ENCODE measurements at places on chromosomes 6 and 20.

- no peak for DNase-seq
Measured at GRCh38 chr6:87222676-87223075, 67.3 kb downstream of the ZNF292 start.

GRCh38 chr6:137754866-137755265 lies 112.2 kb upstream of the TNFAIP3 start:
- no peak for DNase-seq

DNA sequence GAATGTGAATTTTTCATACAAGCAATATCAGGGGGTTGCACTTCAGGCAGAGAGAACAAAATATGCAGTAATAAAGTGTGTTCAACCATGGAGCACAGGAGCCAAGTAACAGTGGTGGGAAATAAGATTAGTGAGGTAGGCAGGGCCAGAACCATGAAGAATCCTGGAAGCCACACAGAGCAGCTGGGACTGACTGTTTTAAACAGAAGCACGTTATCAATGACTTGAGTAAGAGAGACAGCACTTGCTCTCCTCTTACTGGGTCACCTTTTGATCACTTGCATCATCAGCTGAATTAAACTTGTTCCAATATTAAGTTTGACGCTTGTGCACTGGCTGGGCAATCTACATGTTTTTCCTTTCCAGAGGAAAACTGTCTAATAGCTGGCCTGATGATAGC lies 238.5 kb downstream of the TBX18 start:
- no peak for DNase-seq

DNA sequence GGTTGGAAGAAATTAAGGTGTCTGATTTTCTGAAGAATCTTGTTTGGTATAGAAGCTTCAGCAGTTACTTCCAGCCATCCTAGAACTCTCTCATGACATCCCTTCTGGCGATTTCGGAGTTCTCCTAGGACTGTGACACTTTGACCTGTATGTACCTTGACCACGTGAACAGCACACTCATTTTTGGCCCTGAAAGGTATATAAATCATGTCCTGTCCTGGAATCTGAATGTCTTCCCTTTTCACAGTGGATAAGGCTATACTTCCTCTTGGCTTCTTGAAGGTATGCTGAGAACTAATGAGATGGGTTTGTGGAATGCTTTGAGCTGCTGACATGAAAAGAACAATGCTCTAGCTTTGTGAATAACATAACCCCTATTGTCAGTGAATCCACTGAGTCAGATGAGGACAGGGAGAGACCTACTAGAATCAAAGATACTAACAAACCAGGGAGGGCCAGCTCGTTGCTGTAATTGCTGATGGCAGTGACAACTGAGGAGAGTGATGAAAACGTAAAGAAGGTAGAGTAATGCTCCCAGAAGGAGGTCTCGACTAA lies 6.0 kb upstream of the ZDHHC14 start:
- DNase-seq: no peak

DNA sequence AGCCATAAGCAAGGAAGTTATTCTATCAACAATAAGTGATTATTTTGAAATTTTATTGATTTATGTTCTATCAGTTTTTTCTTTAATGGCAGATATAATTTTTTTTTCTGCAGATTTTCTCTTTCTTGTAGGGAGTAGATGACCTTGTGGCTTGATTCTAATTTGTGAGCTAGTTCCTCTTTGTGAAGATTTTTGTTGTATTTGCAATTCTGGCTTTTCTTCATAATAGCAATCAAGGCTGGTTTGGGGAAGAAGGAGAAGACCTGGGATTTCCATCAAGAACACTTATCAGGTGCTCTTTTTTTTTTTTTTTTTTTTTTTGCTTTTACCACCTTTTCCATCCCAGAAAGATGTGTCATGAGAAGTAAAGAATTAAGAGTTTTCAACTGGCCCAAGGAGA lies 324.2 kb upstream of the MAN1A1 start:
- DNase-seq: no peak

GRCh38 chr6:162713974-162714780 lies 13.4 kb downstream of the PRKN start:
- DNase-seq: no peak

GRCh38 chr6:143023695-143024094 lies 37.0 kb upstream of the AIG1 start:
- DNase-seq: no peak

DNA sequence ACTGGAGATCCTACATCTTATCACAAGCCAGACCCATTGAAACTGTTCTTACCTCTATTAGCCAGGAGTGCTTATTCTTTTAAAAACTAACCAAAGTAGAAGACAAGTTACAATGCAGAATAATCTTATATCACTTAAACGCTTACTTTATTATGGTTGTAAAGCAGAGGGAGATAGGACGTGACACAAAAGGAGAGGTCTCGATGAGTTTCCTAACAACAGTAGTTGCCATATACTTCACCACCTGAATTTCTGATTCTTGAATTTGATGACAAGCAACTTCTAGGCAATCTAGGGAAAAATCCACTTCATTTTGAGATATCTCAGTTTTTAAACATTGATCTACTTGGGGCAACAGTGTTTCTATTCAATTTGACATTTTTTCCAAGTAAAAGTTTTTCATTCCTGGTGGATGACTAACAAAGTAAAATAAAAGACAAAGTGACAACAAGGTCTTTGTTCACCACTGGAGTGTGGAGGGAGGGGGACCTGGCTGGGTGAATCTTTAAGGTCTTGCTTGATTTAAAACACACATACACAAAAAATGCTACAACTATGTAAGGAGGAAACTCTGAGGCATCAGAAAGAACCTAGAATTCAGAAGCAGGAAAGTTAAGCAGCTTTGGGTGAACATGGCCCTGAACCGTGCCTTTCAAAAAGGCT lies 110.9 kb downstream of the SMLR1 start:
- DNase-seq: no peak

DNA sequence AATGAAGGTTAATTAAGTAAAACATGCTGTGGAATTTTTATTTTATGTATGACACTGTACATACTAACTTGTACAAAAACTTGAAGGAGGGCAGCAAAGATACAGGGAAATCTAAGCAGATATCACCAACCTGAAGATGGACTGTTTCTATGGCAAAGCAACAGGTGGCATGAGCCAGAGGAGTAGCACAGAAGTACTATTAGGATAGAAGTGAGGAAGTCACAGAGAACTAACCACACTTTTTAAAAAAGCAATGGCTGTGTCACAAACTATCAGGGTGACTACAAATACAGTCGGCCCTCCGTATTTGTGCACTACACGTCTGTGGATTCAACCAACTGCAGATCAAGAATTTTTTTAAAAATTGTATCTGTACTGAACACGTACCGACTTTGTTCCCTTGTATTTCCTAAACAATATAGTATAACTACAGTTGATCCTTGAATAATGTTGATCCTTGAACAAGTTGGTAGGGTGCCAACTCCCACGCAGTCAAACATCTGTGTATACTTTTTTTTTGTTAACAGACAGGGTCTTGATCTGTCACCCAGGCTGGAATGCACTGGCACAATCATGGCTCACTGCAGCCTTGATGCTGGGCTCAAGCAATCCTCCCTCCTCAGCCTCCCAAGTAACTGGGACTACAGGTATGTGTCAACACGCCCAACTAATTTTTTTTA lies 61.0 kb downstream of the NUDT3 start:
- DNase-seq: no peak

DNA sequence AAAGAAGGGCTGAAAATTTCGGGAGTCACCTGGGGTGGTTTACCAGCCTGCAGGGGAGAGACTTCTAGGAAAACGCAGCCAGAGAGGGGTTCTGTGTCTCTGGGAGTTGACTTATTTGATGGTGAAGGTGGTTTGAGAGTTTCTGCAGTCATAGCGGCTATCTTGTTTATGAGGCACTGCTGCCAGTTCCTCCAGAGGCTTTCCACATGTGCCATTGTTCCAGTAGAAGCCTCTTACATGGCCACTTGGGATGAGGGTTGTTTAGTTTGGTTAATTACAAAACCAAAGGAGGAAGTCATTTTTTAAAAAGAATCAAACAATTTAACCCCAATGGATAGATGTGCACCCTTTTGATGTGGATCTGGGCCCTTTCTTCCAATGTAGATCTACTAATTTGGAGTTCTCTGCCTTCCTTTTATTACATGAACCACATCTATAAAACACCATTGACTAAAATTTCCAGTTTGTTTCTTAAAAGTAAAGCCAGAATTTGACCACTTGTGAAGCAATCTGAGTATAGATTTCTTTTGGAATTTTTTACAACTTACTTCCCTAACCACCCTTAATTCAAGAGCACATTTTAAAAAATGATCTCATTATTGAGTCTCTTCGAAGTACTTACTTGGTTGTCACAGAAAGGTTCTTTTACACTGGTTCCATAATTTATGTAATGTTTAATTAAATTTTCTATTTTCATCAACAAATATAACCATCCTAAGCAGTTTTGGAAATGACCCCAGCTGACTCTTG lies 97.6 kb downstream of the TCP11 start:
- DNase-seq: no peak

GRCh38 chr6:87858440-87858839 lies 156.4 kb upstream of the AKIRIN2 start:
- DNase-seq: no peak

DNA sequence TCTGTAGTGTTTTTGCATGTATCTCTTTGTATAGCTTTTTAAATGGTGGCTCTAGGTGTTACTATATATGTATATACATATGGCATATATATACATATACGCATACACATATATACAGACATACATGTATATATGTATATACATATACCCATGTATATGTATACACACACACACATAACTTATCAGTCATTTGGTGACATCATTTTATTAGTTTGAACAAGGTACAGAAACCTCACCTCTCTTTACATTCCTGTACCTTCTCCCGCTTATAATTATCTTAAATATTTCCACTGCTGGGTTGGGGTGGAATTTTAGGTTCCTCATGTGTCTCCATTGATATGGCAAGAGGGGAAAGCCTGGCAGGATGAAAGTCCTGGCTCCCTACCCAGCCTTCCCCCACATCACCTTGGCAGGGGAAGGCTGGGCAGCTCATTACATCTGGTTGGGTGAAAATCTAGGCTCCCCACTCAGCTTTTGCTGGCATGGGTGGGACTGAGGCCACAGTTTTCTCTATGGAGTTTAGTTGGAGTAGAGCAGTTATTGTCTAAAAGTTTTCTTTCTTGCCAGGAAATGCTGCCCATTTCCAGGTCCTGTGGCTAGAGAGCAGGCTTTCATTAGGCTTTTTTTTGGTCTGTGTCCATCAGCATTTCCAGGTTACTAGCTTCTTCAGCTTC lies 7.6 kb downstream of the GLO1 start:
- no peak for DNase-seq

DNA sequence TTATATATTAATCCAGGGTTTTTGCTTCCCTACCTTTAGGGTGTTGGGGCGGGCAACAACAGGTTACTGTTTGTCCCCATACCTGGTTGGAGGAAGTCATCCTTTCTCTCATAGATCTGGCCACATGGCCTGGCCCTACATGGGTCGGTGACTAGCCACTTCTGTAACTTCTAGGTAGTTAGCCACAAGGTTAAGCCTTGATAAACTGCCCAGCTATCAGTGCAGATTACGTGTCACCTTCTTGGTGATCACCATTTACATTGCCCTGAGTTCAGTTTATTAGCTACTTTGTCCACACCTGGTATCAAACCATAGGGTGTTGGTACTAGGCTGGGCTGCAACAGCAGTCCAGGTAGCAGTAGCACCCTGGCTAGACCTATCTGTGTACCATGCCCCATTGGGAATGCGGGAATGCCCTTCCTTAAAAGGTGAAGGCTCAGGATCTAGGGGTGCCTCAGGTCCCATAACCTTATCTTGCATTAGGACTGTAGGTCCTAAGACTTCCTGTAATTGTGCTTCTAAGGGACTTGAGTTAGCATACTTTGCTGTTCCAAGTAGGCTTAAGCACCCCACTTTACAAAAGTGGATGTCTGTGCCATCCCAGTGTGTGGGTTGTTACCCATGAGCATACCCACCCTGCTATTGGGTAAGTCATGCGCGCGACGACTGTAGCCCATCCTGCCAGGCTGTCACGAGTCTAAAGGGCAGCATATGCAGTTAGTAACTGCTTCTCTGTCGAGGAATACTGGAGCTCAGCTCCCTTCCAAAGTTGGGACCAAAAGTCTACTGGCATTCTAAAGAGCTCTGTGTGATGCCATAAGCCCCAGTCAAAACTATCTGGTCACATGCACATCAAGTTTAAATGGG lies 5.2 kb downstream of the ZKSCAN3 start:
- no peak for DNase-seq

DNA sequence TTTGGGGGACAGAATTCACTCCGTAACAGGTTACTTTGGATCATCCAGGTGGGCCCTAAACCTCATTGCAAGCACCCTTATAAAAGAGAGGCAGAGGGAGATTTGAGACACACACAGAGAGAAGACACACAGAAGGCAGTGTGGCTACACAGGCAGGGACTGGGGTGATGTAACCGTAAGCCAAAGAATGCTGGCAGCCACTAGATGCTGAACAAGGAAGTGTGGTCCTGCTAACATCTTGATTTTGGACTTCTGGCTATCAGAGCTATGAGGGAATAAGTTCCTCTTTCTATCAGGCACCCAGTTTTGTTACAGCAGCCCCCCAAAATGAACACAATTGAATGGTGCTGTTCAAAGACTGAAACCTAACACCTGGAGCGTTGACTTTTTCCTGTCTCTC lies 191.3 kb upstream of the MYLIP start:
- no peak for DNase-seq

DNA sequence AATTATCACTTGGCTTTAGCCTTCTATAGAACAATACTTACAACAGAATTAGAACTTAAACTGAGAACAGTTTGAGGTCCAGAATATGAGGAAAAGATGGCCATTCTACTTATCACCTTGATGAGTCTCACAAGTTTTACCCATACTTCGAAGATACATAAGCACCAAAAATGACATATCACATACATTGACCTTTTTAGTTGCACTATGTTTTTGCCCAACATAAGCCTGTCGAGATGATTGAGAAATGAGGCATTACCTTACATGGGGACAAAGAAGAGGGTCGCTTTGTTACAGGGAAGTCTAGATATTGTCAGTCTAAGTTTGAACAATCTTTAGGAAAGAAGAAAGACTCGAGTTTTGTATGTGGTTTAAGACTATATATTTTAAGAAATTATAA lies 48.4 kb upstream of the MEI4 start:
- DNase-seq: no peak

DNA sequence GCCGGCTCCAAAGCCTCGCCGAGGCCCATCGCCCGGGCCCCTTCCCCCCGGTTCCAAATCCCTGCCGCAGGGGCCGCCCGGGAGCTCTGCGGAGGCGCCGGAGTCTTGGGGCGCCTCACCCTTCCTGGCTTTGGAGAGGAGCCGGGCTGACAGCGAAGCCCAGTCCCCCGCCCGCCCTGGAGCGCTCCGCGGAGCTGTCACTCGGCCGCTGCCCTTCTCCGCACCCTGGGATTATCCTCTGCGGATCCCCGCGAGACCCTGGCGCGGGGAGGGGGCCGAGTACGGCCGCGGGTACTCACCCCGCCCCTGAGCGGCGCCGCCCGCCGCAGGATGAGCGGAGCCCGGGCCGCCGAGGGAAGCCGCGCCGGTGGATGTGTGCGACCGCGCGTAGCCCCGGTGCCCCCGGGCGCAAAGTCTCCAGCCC lies 343 bp downstream of the SNAP91 start:
- DNase-seq: no peak
